ENCODE measurements at places on chromosomes 4 and X.

- DNase-seq = no peak
Observed at GRCh38 chr4:165301833-165302232, 25.6 kb upstream of the MSMO1 start.

DNA sequence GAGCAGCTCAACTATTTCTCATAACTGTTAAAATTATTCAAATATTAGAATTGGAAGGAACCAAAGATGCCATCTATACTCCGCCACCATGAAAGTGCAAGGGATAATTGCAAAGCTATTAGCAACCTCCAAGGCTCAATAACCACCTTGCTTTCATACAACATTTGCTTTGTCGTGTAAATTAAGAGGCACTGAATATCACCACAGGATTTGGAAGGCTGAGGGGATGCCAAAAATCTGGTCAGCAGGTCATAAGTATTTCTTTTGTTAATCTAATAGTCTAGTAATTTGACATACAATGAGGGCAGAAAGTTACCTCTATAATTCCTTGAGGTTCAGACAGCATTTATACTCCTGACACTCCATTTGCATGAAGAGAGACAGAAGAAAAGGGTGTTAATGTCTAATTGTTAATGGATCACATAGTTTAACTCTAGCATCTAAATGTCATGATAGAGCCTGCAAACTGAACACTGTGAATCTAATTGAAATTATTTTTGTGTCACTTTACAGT, 200.9 kb upstream of the DIAPH2 start:
- no peak for DNase-seq

DNA sequence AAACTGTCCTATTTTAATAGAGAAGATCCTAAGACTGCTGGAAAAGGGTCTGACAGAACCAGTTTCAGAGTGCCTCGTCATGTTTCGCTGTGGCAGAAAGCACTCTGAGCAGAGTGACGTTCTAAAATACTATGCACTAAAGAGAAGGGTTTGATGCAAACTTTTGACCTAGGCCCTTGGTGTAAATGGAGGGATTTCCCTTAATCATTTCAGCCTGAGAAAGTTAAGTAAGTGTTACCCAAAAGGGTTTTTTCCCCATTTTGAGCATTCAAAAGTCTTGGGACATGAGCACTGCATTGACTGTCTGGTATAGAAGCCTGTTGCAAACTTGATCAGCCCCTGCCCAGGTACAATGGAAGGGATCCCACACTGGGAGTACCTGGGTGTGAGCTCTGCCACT, 157.5 kb upstream of the ATOH1 start:
- DNase-seq = no peak

GRCh38 chr4:3477750-3478430, 14.8 kb downstream of the DOK7 start:
- DNase-seq = no peak

GRCh38 chrX:142095651-142096245, 109.3 kb downstream of the MAGEC2 start:
- no peak for DNase-seq

- no peak for DNase-seq
Observed at GRCh38 chr4:162770761-162771490, 395.8 kb downstream of the NAF1 start.

- DNase-seq = no peak
Observed at GRCh38 chrX:38893441-38893840, 92.2 kb downstream of the MID1IP1 start.

- no peak for DNase-seq
Observed at GRCh38 chr4:113476800-113477199, 284.7 kb downstream of the CAMK2D start.

DNA sequence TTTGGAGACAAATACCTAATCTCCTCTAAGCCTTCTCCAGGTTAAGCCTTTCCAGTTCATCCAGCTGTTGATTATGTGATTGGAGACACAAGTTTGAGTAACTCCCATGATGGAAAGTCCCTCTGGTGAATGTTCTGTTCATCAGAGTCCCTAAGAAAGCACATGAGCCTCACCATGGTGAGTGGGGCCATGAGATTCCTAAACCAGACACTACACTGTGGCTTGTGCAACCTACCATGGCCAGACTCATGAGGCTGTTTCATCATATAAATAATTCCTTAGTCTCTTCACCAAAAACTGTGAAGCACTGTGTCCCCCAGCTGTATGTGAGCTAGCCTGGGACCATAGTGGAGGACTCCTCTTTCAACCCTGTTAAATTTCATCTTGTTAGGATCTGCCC, 14.4 kb downstream of the PKD2 start:
- DNase-seq = no peak

GRCh38 chr4:38193236-38193863, 233.2 kb downstream of the PTTG2 start:
- no peak for DNase-seq

DNA sequence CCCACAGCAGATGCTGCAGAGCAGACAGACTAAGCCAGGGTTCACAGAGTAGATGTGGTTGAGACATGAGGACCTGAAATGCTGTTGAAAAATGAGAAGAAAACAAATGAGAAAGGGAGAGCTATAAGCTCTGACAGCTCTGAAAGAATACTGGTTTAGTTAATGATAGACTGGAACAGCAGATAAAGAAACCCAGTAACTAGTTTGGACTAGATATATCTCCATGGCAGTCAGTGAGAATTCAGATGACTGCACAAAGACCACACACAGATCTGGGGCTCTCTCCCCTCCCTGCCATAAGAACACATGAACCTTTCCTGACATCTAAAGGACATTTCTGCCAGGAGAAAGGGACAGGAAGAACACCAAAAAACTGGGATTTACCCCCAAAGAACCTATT, 8.2 kb downstream of the NAA11 start:
- no peak for DNase-seq

DNA sequence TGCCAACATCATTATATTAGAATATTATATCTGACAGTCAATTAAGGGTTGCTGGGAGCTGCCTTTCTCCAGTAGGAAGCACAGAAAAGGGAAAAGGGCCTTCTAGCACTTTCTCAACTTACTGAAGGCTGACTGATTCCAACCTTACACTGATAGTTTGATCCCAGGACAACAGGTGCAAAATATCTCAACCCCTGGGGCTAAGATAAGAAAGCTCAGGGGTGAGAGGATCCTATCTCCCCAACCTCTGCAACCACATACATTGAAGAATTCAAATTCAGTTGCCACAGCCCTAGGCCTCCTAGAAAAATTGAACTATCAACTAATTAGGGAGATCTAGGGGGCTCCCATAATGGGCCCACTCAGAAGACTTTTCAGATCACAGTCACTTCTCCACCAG, 179.1 kb upstream of the GPRIN3 start:
- DNase-seq = no peak

DNA sequence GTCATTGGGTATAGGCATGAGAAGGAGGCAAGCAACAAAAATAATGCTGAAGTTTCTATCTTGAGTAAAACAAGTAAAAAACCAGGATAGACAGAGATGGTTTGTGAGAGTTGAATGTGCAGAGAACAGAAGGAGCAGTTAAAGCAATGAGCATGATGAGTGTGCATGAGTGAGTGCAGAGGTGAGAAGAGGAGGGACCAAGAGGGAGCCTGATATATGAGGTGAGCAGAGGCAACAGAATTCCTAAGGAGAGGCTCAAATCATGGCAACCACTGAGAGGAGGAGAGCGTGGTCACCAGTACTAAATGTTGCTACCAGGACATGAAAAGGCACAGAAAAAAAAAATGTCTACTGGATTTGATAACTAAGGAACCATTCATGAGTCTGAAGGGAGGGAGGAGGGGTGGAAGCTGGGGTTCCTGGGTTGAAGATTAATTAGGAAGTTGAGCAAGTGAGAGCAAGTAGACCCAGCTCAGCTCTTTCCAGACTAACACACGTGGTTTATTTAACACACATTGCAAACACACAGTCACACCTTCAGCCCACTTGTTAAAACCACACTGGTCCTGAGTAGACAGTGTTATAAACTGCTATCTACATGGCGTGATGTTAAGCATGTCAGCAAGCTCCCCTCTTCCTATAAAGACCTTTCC, 69.0 kb upstream of the IQCM start:
- DNase-seq = no peak

DNA sequence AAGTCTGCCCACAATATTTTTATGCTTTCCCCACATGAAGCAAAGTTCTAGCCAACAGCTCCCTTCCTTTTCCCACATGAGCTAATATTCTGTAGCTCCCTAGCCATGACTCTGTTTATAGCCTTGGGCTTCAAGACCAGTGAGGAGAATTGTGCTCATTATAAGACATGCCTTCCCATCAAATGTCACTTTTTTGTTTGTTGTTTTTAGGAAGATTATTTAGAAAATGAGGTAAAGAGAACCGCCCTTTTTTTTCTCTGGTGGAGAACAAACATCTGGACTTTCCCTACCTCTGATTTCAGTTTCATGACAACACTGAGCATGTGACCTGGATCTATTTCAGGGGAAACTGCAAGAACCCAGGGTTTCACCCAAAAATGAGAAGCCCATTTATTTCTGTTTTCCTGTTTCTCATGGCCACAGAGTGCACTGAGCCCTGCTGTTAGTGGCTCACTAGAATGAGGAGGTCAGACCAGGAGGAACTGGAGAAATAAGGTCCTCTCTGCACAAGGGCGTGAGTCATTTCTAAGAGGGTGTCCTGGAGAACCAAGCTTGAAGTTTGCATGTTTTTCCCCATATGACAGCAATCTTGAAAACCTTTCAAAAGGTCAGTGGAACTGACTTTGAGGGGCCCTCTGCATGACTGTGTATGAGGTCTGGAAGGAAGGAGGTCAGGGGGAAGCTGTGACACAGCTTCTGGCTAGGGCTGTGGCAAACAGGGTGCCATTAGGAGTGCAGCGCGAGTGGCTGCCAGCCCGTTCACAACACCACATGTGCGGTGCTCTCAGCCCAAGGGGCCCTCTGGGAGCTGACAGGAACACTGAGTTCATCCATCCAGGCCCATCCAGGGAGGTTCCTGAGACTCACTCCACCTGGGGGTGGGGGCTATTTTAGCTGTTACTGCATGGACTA, 55.2 kb downstream of the CHST7 start:
- DNase-seq = no peak

- DNase-seq = no peak
Observed at GRCh38 chrX:153732401-153732800, 7.7 kb downstream of the ABCD1 start.

DNA sequence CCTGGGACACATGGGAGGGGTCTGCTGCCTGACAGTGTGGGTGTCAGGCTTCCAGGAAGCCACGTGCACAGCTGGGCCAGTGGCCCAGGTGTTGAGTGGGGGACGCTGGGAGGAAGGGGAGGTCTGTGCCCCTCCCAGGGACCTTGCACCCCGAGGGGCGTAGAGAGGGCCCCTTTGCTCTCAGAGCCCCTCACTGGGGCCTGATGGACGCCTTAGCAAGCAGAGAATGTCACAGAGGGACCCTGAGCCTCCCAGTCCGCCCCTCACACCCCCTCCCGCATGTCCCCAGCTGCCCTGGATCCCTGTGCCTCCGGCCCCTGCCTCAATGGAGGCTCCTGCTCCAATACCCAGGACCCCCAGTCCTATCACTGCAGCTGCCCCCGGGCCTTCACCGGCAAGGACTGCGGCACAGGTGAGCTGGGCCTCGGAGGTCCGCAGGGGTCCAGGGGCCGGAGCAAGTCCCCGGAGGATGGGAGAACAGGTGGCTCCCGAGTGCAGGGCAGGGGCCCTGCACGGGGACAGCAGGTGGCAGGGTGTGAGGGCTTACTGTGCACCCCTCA, 2.1 kb downstream of the HGFAC start:
- no peak for DNase-seq

DNA sequence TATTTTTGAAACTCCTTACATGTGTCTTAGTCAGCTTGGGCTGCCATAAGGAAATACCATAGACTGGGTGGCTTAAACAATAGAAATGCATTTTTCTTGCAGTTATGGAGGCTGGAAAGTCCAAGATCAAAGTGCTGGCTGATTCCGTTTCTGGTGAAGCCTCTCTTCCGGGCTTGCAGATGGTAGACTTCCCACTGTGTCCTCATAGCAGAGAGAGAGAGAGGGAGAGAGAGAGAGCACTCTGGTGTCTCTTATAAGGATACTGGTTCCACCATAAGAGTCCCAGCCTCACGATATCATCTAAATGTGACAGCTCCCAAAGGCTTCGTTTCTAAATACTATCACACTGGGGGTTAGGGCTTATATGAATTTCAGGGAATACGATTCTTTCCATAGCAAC, 39.7 kb downstream of the ENPEP start:
- no peak for DNase-seq

DNA sequence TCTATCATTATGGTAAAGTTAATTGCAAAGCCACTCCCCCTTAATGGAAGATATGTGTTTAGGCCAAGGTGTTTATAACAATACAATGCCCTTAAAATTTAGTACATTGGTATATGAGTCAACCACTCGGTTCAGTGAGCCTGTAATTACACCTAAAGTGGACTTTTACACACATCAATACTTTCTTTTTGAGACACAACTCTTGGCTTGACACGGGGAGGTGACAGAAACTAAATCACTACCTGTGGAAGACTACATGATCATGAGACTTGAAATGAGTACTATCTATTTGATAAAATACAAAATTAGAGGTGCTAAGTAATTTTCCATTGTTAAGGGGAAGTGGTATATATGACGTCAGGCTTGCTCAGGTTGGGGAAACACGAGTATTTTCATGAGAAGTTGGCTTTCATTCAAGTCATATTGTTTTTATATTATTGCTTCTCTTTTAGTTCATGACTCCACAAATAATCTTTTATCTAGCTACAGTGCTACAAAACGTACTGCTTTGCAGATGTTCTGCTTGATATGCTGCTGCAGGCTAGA, 918.3 kb downstream of the ARAP2 start:
- no peak for DNase-seq

- no peak for DNase-seq
Observed at GRCh38 chrX:148933881-148934280, 433.5 kb downstream of the AFF2 start.

GRCh38 chrX:120023259-120023658, 54.2 kb downstream of the RHOXF2B start:
- peak; percentile 83 for DNase-seq

DNA sequence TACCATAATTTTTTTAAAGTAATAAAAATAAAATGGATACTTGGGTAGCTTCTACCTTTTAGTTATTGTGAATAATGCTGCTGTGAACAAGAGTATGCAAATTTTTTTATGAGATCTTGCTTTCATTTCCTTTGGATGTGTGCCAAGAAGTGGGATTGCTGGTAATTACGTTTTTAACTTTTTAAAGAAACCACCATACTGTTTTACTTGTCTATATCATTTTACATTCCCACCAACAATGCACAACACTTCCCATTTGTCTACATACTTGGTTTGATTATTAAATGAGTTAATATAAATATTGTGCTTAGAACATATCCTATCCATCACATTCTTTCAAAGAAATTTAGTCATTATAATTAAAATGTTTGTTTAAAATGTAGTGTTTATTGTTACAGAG, 3.9 kb upstream of the SULT1B1 start:
- DNase-seq = no peak

DNA sequence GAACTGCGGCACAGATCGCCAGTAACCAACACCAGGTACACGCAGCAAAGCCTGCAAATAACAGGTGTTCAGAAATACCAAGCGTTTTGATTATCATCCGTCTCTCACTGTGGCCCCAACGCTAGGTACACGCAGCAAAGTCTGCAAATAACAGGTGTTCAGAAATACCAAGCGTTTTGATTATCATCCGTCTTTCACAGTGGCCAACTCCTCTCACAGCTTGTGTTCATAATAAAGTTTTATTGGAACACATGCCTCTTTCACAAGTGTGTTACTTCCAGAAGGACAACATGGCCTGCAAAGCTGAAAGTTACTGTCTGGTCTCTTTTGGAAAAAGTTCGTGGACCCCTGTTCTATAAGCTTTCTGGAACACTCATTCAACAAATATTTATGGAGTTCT, 153.1 kb downstream of the AFAP1 start:
- DNase-seq = no peak
